ENCODE measurements at places on chromosomes 4 and X. TPM values are rescaled to one million over a fixed set of nuclear protein-coding genes. Genes with fewer than 3 reads are reported as not detected.

GRCh38 chr4:183335369-183335940, 13.2 kb upstream of the CLDN24 start:
- DNase-seq = no peak

- no peak for DNase-seq
These were observed 32.1 kb downstream of the GATB start for GRCh38 chr4:151728679-151729078.

DNA sequence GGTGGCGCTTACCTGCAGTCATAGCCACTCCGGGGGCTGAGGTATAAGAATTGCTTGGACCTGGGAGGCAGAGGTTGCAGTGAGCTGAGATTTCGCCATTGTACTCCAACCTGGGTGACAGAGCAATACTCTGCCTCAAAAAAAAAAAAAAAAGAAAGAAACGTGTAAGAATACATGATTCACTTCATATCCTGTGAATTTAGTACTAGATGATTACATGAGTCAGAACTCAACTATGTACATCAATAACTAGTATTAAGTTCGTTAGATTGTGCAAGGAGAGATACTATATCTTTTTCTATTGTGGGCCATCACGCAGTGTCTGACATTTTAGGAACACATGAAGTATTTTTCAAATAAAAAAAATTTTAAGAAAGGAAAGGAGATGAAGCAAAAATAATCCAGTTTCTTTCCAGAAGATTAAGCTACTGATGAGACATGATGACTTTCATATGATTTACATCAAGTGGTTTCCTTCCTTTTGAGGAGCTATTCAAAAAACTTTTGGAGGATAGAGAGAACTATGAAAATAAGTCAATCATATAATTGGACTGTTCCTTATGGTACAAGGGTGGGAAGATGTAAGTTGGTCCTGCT, 64.7 kb upstream of the EXOC1L start:
- DNase-seq = no peak

- no peak for DNase-seq
These were observed 157.6 kb downstream of the EMCN start for GRCh38 chr4:100360211-100360610.

DNA sequence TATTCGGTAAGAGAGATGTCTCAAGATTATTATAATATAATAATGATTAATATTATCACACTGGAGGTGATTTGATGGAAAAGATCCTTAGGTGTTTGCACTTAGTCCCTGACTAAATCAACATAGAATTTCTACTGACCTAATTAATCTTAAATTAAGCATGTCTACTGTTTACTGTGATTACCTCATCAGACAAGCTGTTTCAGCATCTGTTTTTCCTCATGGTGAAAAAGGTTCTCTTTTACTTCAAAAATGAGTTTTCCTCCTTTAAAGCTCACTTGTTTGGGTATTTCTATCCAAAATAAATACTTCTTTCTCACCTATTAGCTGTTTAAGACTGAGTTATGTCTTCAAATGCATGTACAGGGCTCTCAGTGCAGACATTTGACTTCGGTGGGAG, 407.8 kb downstream of the NKX6-1 start:
- DNase-seq = no peak

DNA sequence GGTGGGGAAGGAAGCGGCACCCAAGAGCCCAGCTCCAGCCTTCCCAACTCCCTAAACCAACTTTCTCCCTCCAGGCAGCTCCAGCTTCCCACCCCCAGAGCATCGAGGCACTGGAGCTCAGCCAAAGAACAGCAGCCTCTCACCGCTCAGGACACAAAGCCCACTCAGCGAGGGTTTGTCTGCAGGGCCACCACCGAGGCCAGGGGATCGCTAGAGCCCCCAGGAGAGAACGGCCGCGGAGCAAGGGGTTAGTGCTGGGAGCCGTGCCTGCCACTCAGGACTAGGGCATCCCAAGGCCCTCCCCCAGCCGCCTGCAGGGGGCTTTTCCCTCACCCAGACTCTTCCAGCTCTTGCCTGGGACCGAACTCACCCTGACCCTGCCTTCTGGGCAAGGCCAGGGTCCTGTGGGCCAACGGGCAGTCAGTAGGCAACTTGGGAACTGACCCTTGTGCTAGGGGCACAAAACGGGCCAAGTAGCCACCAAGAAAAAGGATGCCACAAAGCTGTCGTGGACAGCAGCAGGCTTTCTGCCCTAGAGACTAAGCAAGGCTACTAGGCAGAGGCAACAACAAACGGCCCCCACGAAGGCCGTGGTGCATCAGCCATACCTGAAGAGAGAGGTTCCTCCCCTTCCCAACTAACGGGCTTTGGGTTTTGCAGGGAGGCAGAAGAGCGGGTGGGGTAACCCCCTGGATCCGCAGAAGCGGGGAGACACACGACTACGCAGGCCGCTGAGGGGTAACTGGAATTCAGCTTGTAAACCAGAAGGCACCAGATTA, 2.3 kb downstream of the HCFC1 start:
- no peak for DNase-seq

The RBM47 gene
- 61.1 TPM for total RNA-seq

DNA sequence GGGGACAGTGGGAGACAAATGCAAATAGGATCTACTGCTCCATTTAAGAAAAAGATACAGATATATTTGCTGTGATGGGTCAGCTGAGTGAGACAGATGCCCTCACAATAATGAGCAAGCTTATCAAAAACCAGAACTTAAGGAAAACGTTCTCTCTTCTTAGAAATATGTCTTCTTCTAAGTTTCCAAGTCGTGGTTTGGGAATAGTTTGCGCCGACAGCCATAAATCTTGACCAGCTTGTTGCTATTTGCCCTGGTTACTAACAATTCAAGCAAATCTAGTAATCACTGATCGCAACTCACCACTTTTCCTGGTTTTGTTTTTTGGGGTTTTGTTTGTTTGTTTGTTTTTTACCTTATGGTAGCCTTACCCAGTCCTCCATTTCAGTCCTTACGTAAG, 67.6 kb upstream of the GUCY1A1 start:
- DNase-seq = no peak

GRCh38 chrX:113726466-113726865, 857.4 kb upstream of the HTR2C start:
- no peak for DNase-seq

The PCSK1N gene
- 15.0 TPM for total RNA-seq

The CACNA1F gene
- 0.25 TPM for total RNA-seq

- no peak for DNase-seq
These were observed 34.2 kb upstream of the MAGEA8 start for GRCh38 chrX:149846789-149847188.

DNA sequence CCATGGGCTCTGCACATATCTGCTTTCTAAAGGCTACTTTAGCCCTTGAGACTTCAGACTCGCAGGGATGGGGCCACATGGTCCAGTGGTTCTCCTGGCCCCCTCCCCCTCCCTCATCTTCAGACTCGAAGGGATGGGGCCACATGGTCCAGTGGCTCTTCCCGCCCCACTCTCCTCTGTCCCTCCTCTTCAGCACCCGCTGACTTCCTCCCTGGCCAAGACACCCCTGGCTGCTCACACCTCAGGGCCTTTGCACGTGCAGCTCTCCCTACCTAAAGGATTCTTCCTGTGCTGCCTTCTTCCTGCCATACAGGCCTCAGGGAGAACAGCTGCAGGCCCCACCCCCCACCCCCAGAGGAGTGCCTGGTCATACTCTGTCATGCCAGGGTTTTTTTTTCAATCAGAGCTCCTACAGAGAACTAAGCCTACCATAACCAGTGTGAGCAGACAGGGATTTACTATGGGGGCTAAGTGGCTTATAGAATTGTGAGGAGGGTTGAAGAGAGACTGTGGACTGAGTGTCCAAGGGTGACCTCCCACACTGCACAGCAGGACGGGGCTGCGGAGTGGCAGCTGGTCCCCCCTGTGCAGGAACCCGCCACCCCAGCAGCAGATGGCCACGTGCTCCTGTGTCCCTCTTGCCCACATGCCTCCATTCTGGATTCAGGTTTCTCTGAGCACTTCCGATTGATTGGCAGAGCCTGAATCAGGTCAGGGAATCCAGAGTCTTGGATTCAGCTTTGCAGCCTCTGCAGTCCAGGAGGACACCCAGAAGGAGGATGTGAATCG, 6.1 kb upstream of the SPON2 start:
- DNase-seq = peak; percentile 71

- no peak for DNase-seq
These were observed 83.1 kb upstream of the TEX13D start for GRCh38 chrX:124249345-124249744.

- no peak for DNase-seq
These were observed 74.5 kb downstream of the DCLK2 start for GRCh38 chr4:150152766-150153165.

The ATP8A1 gene
- total RNA-seq = 10.8 TPM

DNA sequence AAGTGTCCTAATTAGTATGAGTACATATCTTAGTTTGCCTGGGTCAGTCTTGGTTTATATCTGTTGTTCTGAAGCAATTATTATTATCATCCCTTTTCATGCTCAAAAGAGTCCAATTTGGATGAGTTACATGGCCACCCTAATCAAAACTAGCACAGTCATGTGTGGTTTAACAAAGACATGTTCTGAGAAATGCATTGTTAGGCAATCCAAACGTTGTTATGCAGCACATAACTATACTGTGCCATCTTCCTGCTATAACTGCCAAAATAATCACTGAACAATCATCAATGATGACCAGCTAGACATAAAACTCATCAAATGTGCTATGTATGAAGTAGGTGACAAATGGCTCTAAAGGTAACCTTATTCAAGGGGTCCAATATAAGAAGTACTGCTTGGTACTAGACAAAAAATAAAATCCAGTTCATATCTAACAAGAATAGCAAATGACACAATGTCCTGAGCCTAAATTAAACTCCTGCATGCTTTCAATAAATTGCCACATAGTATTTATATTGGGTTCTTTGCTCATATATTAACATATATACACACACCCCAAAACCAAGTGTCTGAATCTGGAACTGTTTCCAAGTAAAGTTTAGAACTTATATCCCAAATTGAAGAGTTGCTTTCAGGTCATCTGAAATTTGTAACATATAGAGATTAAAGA, 41.9 kb downstream of the CNOT6L start:
- no peak for DNase-seq

DNA sequence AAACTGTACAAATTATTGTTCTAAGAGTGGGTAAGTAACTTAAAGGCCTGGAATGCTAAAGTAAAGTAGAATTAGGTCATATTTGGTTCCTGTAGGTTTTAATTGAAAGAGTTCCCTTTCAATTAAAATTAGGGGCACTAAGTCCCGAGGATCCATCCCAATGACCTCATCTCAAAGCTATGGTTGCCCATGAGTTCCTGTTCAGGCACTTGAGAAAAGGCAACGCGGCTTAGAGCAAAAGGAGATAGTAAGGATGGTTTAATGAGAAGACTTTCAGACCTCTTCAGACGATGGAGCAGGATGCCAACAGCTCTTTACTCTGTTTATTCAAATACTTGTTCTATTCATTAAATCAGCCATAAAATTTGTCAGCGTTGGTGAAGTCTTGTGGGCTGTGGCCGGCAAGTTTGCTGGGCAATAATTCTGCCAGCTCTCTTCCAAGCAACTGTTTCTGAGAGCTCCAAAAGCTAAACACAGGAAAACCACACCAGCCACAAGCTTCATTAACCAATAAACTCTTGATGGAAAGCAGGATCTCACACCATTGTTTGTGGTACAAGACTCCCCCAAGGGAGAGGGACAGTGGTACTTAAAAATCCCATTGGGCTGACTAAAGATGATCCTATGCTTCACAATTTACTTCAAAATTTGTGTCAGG, 167.4 kb downstream of the COL4A6 start:
- no peak for DNase-seq

The FAM53A gene
- total RNA-seq = 13.8 TPM
